Panc1 (cell line): ENCODE measurements at places on chromosomes 2 and 18.

DNA sequence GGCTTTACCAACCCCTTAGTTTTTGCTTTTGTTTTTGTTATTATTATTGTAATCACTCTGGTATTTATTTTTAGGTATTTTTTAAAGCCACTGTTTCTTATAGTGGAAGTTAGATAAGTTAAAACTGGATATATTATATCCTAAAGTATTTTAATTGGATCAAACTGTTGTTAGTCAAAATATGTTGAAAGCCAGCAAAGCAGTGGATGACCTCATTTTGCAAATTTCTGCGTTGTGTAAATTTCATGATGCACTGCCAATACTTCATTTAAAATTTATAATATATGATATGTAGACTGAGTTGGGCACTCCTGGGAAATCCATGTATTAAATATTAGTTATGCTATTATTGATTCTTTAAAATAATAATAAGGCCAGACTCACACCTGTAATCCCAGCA is 661.7 kb upstream of the NRXN1 start:
- DNase-seq = no peak

- no peak for DNase-seq
These were observed 19.8 kb downstream of the ODC1 start for GRCh38 chr2:10428355-10428754.

- peak; percentile 18 for DNase-seq
These were observed 399.8 kb upstream of the ST6GAL2 start for GRCh38 chr2:107285621-107286299.

DNA sequence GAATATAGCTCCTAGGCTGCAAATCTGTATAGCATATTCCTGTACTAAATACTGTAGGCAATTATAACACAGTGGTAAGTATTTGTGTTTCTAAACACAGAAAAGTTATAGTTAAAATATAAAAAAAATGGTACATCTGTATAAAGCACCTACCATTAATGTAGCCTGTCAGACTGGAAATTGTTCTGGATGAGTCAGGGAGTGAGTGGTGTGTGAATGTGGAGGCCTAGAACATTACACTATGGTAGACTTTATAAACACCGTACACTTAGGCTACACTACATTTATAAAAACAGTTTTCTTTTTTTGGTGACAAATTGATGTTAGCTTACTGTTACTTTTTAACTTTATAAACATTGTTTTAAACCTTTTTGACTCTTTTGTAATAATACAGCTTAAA is 226.3 kb downstream of the CCDC85A start:
- DNase-seq = no peak

DNA sequence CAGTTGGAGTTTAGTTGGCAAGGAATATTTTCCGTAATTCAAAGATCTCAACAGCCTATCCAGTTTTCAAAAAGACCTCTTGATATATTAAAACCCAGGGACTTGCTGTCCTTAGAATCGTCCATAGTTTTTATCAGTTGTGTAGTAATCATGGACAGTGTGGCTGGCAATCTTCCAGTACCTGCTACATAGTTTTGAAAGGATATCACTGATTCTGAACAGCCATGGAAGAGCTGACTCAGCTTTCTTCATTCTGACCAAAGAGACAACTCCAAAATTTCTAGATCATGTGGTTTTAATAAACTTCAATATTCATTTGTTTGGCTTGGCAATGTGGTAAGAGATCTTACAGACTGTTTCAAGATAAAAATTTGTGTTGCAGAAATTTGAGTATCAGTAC is 616.7 kb downstream of the TDRD15 start:
- DNase-seq = no peak

- no peak for DNase-seq
These were observed 46.2 kb upstream of the SPRED2 start for GRCh38 chr2:65478498-65479135.
